Activated T-helper 2 cell treated with anti-CD3 and anti-CD28 coated beads, Interferon-gamma antibody, Interleukin-2, Interleukin-4, amounts not matched to agents 10 μg/mL and 5 μg/mL and 100 μg/mL, durations not matched to agents 14 hours and 24 hours and 36 hours (primary cell): ENCODE measurements at places on chromosomes 5 and 9. TPM values are rescaled to one million over a fixed set of nuclear protein-coding genes. Genes with fewer than 3 reads are reported as not detected.

DNA sequence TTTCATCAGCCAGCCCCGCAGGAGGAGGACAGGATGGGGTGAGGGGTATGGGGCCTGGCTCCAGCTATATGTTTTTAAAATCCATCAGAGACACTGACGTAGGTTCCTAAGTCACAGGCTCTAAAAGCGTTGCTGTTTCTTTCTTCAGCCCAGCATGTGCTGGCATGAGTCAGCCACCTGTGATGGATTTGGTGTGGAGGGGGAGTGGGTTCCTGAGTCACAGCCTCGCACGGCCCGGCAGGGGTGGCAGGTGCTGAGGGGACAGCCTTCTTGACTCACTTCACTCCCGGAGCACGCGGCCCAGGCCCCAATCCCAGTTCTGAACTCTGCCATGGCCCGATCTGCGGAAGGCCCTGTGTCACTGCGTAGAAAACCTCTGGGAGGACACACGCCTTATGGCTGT is 38.8 kb upstream of the RPL26L1 start:
- no peaks in the 10 kb centered on the region for H3K27me3 ChIP-seq
- DNase-seq, result no peak
- H3K4me3 ChIP-seq, result no peak overlapping the region
- no peak overlapping the region for H3K27ac ChIP-seq

DNA sequence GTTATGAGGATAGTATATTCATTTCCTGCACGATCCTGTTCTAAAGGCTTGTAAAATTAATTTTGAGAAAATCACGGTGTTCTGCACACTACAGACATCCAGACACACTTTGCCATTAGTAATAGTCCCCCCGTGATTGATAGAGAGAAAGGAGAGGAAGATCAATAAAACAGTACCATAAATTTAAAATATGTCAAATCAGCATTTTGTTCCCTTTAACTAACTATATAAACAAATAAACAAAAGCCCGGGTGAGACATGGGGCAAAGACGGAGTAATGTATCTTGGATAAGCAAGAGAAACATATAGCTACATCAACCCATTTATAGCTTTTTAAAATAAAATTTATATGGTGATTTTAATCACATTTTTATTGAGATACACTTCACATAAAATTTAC is 10.6 kb upstream of the CER1 start:
- H3K27me3 ChIP-seq, result peaks cover 7% of the 10 kb centered on the region
- no peak overlapping the region for H3K4me3 ChIP-seq
- no peaks in the 10 kb centered on the region for H3K36me3 ChIP-seq
- no peak overlapping the region for H3K27ac ChIP-seq

GRCh38 chr5:140823475-140823874 is 2.1 kb downstream of the PCDHA5 start:
- no peaks in the 10 kb centered on the region for H3K4me1 ChIP-seq
- no peak for DNase-seq
- H3K27ac ChIP-seq, result no peak overlapping the region
- no peaks in the 10 kb centered on the region for H3K36me3 ChIP-seq
- no peak overlapping the region for H3K4me3 ChIP-seq

GRCh38 chr5:32241034-32241783 is 67.1 kb upstream of the GOLPH3 start:
- no peaks in the 10 kb centered on the region for H3K4me1 ChIP-seq
- no peaks in the 10 kb centered on the region for H3K27me3 ChIP-seq
- no peak overlapping the region for H3K4me3 ChIP-seq

DNA sequence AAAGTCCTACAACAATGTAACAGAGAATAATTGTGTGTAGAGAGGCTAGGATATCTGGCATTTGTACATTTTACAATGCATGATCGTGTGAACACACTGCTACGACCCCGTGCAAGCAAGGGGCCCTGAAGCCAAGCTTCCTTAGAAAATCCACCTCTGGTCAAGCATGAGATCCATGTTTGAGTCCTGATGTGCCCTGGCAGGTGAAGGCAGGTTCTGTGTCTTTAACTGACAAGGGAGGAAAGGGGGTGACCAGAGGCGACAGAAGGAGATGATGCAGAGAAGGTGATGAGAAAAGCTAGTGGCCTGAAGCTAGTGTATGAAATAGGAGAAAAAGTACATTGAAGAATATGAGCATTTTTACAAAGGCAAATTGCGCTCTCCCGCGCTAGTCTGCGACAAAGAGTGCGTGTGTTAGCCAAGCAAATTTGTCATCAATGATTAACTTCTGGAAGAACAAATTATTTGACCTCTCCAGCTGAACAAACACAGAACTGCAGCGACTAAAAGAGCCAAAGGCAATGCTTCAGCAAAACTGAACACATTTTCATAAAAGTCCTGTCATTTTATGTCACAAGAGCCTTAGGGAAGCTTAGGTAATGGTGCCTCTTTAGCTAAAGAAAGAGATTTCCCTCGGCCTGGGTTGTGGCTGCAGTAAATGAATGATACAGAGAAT is 101.7 kb upstream of the DAPK1 start:
- no peak overlapping the region for H3K27ac ChIP-seq
- no peak overlapping the region for H3K4me3 ChIP-seq
- no peaks in the 10 kb centered on the region for H3K4me1 ChIP-seq
- no peak for DNase-seq
- H3K36me3 ChIP-seq, result no peaks in the 10 kb centered on the region

DNA sequence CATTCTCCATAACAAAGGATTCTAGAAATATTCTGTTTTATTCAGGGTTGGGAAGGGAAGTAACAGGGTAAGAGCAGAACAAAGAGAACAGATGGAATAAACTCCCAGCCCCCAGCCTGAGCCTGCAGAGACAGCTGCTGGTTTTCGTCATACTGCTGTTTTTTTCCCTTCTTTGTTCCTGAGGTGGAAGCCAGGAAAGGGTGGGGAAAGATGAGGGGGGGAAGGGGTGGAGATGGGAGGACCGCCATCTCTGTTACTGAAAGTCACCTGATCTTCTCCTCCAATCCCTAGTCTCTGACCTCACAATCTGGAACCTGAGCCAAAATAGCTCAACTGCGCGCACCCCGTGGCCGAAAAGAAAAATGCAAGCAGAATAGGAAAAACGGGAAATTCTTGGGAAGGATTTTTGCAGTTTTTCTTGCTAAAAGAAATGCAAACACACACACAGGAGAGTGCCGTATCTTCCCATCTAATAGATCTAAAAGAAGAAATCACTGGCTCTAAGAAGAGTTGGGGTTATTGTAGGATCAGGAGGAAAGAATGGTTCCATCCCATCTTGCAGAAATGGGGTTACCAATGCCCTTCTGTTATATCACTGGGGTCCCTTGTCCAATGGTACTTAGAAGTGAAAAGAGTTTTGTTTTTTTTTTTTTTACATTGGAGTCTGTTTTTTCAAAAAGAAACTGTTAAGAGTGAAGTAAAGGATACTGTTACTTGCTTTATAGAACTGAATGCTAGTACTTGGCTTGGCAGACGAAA is 57.9 kb downstream of the DIAPH1 start:
- no peak overlapping the region for H3K27ac ChIP-seq
- H3K27me3 ChIP-seq, result no peaks in the 10 kb centered on the region
- peaks cover 34% of the 10 kb centered on the region for H3K4me1 ChIP-seq
- H3K4me3 ChIP-seq, result no peak overlapping the region
- peaks cover 80% of the 10 kb centered on the region for H3K36me3 ChIP-seq
- no peak for DNase-seq

DNA sequence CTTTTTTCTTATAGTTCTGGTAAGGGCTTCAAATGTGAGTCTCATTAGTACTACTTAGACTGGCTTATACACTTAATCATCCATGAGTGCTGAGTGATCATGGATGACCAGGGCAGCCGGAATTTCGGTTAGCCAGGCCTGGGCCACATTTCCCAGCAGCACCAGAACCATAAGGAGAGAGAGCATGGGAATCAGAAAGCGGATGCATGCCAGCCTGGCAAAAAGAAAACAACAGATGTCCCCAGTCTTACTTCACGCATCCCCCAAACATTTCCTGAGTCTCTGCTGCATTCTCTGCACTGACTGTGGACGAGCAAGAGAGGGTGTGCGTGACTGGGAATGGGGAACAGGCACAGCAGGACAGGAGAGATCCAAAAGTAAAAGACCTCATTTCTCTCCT is 371.1 kb upstream of the ZNF608 start:
- DNase-seq, result no peak
- no peaks in the 10 kb centered on the region for H3K27me3 ChIP-seq
- H3K27ac ChIP-seq, result no peak overlapping the region
- no peaks in the 10 kb centered on the region for H3K4me1 ChIP-seq

DNA sequence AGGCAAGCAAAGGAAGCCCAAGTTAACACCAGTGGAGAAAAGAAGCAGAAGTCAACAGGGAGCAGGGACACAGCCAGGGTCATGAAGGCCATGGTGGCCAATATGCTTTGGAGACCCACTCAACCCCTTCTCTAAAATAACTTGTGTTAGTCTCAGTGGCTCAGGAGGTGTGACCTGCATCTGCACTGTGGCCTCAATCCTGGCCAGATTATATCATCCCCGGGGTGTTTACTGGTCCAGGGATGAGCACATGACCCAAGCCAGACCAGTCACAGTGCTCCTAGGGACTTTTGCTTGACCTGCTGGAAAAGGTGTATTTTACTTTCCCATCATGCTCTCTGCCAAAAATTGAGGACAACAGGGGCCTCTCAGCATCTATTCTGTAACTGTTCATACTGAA is 105.2 kb downstream of the DPYSL3 start:
- no peak overlapping the region for H3K27ac ChIP-seq
- H3K4me1 ChIP-seq, result no peaks in the 10 kb centered on the region
- H3K27me3 ChIP-seq, result no peaks in the 10 kb centered on the region
- no peak for DNase-seq
- H3K4me3 ChIP-seq, result no peak overlapping the region
- H3K36me3 ChIP-seq, result no peaks in the 10 kb centered on the region

Gene NAIP
- total RNA-seq, result 7.1 and 7.4 TPM in 2 replicates

Gene PTGER4
- total RNA-seq, result 30.4 and 33.7 TPM in 2 replicates

Gene NRARP
- 9.3 and 11.2 TPM in 2 replicates for total RNA-seq

Gene PCDHAC2
- total RNA-seq, result not detected in 2 replicates

Gene FBXO10
- 1.8 and 2.4 TPM in 2 replicates for total RNA-seq

Gene HAVCR2
- total RNA-seq, result 48.6 and 50.5 TPM in 2 replicates
